ENCODE measurements at places on chromosomes 13 and 19. TPM values are rescaled to one million over a fixed set of nuclear protein-coding genes. Genes with fewer than 3 reads are reported as not detected.

MED25 gene
- total RNA-seq = 44.8 TPM

UBE2L5 gene
- not detected for total RNA-seq

ZNF229 gene
- 0.96 TPM for total RNA-seq

TNFRSF19 gene
- not detected for total RNA-seq

RASIP1 gene
- 0.19 TPM for total RNA-seq

CD70 gene
- 41.2 TPM for total RNA-seq

ZNF675 gene
- 17.2 TPM for total RNA-seq

WASF3 gene
- 0.08 TPM for total RNA-seq

CFAP97D2 gene
- not detected for total RNA-seq

RNF225 gene
- total RNA-seq = 0.99 TPM

ATCAY gene
- total RNA-seq = not detected

CD320 gene
- total RNA-seq = 93.6 TPM

Data from activated CD8-positive, alpha-beta memory T cell treated with anti-CD3 and anti-CD28 coated beads for 36 hours (primary cell).